ENCODE measurements at places on chromosomes 3 and 15. TPM values are rescaled to one million over a fixed set of nuclear protein-coding genes. Genes with fewer than 3 reads are reported as not detected.
A peak's percentile ranks its signal among the peaks of the same experiment; 100 is the strongest.

DNA sequence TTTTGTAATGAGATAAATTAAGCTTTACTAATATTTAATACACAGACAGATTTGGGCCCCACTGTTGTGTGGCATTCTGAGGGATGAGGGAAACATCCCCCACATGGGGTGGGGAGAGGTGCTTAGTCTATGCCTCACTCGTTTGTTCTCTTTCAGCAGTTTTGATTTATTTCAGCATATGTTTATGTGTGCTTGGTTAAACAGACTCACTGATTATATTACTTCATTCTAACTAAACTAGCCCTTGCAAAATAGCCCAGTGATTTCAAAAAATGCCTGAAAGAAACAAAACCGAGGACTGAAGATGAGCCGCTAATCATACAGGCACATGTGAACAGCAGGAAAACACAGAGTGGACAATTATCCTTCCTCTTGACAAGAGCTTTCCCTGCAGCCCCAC lies 27.2 kb downstream of the TNFAIP8L3 start:
- H3K4me3 ChIP-seq: no peak overlapping the region
- no peaks in the 10 kb centered on the region for H3K36me3 ChIP-seq
- H3K27me3 ChIP-seq: no peaks in the 10 kb centered on the region
- H3K27ac ChIP-seq: no peak overlapping the region
- DNase-seq: no peak

DNA sequence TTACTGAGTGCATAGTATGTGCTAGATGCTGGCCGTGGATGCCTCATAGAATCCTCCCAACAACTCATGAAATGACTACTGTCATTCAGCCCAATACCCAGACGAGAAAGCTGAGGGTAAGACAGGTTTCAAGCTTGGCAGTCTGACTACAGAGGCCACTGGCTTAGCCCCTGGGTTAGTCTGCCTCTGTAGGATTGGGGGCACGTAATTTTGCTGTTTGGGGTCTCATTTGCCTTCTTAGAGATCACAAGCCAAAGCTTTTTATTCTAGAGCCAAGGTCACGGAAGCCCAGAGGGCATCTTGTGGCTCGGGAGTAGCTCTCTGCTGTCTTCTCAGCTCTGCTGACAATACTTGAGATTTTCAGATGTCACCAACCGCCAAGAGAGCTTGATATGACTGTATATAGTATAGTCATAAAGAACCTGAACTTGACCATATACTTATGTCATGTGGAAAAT lies 1.0 kb upstream of the CCR5 start:
- H3K36me3 ChIP-seq: no peaks in the 10 kb centered on the region
- no peak overlapping the region for H3K27ac ChIP-seq
- H3K4me3 ChIP-seq: peak overlapping the region; percentile 12
- H3K27me3 ChIP-seq: no peaks in the 10 kb centered on the region
- no peak for DNase-seq
- H3K4me1 ChIP-seq: peaks cover 63% of the 10 kb centered on the region

GRCh38 chr3:185540695-185541094 lies 11.7 kb downstream of the LIPH start:
- no peak overlapping the region for H3K4me3 ChIP-seq
- H3K36me3 ChIP-seq: no peaks in the 10 kb centered on the region
- no peak overlapping the region for H3K27ac ChIP-seq
- no peak for DNase-seq
- H3K27me3 ChIP-seq: no peaks in the 10 kb centered on the region

- H3K36me3 ChIP-seq: no peaks in the 10 kb centered on the region
- H3K4me1 ChIP-seq: no peaks in the 10 kb centered on the region
- DNase-seq: no peak
- no peak overlapping the region for H3K4me3 ChIP-seq
Observed at GRCh38 chr3:8524656-8525399, 23.2 kb downstream of the LMCD1 start.

GRCh38 chr15:89346516-89347231 lies 12.1 kb upstream of the POLG start:
- H3K4me3 ChIP-seq: no peak overlapping the region
- no peak overlapping the region for H3K27ac ChIP-seq
- no peaks in the 10 kb centered on the region for H3K36me3 ChIP-seq
- H3K27me3 ChIP-seq: no peaks in the 10 kb centered on the region

DNA sequence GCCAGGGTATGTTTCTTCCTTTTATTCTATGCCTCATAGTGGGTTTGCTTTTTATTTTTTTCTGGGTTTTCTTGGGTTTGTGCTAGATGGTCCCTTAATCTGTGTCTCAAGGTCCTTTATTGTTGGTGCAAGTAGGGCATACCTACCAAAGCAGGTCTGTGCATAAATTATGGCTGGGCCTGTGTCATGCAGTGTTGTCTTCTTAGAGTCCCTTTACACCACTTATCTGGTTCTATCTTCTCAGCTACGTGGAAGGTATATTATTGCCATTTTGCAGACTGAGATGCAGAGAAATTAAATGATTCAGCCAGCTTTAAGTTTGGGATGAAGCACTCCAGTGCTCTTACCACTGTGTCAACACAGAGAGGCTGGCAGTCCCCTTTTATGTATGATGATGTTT lies 293.5 kb upstream of the SOX2 start:
- no peak overlapping the region for H3K4me3 ChIP-seq
- H3K27me3 ChIP-seq: no peaks in the 10 kb centered on the region
- no peaks in the 10 kb centered on the region for H3K4me1 ChIP-seq
- no peaks in the 10 kb centered on the region for H3K36me3 ChIP-seq
- no peak overlapping the region for H3K27ac ChIP-seq

The ZDHHC19 gene
- not detected for total RNA-seq

DNA sequence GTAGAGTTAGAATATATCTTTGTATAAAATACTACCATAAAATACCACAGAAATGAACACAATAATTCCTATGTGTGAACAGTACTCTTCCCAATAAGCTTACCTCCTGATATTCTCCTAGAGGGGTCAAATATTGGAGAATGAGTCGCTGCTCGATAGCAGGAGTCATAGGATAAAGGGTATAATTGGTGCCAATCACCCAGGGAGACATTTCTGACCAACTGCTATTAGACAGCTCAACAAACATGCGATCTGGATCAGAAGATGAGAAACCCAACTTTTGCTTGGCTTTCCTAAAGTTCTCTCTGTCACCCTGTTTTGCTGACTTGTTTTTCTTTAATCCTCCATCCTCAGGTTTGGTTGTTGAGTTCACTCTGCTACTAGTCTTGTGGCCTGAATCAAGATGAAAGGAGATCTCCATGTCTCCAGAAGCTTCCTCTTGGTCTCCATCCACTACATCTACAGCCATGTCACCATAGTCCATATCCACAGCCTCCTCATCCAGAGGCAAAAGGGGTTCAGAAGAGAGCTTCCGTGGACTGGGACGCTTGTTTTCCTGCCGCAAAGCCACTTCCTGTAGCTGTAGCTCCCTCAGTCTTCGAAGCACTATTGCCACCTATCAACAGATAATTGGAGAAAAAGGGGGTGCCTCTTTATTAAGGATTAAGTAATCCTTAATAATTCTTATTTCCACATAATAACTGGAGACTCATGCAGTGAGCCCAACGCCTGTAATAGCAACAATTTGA lies 50.4 kb downstream of the RBM15B start:
- H3K27ac ChIP-seq: no peak overlapping the region
- H3K27me3 ChIP-seq: no peaks in the 10 kb centered on the region
- H3K36me3 ChIP-seq: peaks cover 9% of the 10 kb centered on the region

GRCh38 chr15:23503980-23504379 lies 56.9 kb upstream of the GOLGA6L2 start:
- no peak overlapping the region for H3K27ac ChIP-seq
- H3K4me3 ChIP-seq: no peak overlapping the region
- no peaks in the 10 kb centered on the region for H3K4me1 ChIP-seq

- no peaks in the 10 kb centered on the region for H3K36me3 ChIP-seq
- no peaks in the 10 kb centered on the region for H3K27me3 ChIP-seq
- H3K4me1 ChIP-seq: no peaks in the 10 kb centered on the region
- DNase-seq: no peak
Observed at GRCh38 chr3:157079676-157080369, 80.1 kb downstream of the CCNL1 start.

The MASP1 gene
- total RNA-seq: not detected

The THPO gene
- not detected for total RNA-seq

GRCh38 chr3:18828637-18829036 lies 319.7 kb upstream of the KCNH8 start:
- H3K27me3 ChIP-seq: no peaks in the 10 kb centered on the region
- no peak for DNase-seq
- no peak overlapping the region for H3K27ac ChIP-seq

DNA sequence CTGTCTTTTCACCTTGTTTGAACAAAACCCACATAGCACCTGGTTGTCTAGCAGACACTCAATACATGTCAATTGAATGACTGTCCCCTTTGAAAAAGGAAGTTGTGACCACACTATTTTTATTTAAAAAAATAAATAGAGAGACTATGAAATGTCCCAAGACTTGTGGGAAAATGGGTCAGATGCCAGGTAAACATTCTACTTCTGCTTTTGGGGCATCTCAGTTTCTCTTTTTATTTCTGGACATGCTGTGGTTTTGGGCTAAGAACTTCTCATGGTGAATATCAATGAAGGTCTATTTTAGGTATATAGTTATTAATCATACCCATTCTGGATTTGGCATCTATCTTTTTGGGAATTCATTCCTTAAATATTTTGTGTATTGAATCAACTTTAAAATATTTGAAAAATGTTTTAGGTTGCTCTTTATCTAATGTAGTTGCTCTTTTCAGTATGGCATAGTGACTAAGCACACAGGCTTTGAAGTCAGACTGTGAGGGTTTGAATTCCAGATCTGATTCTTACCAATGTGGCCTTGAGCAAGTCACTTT lies 4.4 kb downstream of the TMEM45A start:
- no peak for DNase-seq
- peaks cover 6% of the 10 kb centered on the region for H3K4me1 ChIP-seq
- no peaks in the 10 kb centered on the region for H3K27me3 ChIP-seq
- H3K4me3 ChIP-seq: no peak overlapping the region

The MITF gene
- 0.54 TPM for total RNA-seq

- no peaks in the 10 kb centered on the region for H3K27me3 ChIP-seq
- no peak overlapping the region for H3K27ac ChIP-seq
- no peak for DNase-seq
- no peak overlapping the region for H3K4me3 ChIP-seq
- no peaks in the 10 kb centered on the region for H3K4me1 ChIP-seq
Observed at GRCh38 chr15:41872166-41872747, 21.6 kb downstream of the SPTBN5 start.

DNA sequence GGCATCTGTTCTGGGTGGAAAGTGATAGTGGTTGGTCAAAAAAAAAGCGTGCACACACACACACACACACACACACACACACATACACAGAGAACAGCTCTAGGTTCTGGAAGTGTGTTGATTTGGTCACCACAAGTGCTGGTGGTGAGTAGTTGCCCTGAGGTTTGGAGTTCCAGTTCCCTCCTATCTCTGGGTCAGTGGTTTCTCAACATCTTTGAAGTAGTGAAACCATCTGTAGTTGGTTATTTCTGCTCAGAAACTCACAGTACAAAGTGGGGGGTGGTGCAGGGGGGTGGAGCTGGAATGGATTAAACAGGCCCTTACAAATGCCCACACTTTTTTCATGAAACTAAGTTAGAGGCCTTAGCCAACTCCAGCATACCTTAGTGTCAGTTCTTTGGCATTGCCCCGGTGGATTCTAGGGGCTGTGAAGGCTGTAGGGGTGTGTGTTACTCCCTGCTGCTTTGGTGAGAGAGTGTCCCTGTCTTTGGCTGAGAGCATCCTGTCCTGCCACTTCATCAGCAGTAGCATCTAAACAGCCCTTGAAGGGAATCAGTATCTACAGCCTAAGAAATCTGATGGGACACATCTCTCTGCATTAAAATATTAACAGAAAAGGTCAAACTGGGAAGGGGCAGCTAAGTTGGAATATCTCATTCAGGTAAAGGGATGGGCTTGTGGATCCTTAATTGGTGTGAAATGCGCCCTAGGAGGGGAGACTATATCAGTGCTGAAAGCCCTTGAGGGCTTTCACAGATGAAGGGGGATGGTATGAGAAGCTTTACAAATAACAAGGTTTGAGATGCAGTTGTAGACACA lies 20.6 kb downstream of the SMAD3 start:
- H3K4me1 ChIP-seq: peaks cover 91% of the 10 kb centered on the region
- H3K27ac ChIP-seq: no peak overlapping the region
- peak overlapping the region; percentile 14 for H3K4me3 ChIP-seq
- H3K36me3 ChIP-seq: no peaks in the 10 kb centered on the region

The LXN gene
- total RNA-seq: 4.3 TPM

DNA sequence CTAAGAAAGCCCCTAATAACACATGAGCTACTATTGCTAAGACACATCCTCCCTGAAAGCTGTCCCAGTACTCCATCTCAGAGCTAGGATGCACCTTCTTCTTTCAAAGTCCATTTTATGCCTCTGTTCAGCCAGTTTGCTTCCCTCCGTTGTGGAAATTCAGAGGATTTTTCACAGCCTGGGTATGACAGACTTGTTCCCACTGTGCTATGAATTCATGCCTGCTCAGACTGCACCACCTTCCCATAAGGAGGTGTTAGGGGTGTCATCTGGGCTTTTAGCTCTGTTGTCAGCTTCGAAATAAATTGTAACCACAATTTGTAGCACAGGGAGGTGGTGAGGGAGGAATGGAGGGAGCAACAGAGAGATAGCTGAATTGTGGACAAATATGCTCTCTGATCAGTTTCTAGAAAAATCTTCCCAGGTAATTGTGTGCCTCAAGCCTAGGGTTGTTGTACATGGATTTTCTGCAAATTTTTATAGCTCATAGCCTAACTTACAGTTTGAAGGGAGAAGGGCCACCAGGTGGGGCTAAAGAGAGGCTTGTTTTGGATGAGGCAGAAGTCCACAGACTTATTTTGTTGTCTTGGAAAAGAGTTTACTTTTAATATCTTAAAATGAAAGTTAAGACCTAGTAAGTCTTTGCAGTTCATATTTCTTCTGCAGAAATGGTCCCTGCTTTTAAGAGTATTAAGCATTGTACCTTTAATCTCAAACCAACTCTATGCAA lies 462.0 kb downstream of the PDCD6IP start:
- no peak for DNase-seq
- no peak overlapping the region for H3K27ac ChIP-seq
- H3K4me3 ChIP-seq: no peak overlapping the region

DNA sequence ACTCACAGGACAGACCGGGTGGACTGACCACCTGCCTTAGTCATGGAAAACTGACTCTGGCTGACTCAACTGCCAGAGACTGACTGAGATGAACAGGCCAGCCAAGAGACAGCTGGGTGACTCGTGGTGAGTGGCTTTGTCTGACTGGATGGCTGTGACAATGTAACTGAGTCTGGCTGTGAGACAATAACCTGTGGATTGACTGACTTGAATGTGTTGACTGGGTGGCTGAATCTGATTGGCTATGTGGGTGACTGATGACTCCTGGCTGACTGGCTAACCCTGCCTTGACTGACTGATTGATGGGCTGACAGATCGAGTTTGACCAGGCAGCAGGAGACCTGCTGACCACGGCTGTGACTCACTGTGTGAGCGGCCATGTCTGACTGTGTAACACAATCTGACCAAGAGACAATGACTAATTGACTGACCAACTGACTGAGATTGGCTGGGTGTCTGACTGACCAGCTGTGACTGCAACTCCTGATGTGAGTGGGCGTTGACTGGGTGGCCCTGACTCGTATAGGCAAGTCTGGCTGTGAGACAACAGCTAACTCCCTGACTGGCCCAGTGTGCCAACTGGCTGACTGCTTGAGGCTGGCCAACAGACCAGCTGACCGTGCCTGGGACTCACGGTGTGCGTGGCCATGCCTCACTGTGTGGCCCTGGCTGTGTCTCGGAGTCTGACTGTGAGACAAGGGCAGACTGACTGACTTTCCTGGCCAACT lies 509.1 kb downstream of the SHQ1 start:
- H3K27ac ChIP-seq: no peak overlapping the region
- H3K36me3 ChIP-seq: no peaks in the 10 kb centered on the region
- no peak for DNase-seq
- H3K4me3 ChIP-seq: no peak overlapping the region
- no peaks in the 10 kb centered on the region for H3K27me3 ChIP-seq

All from naive thymus-derived CD4-positive, alpha-beta T cell (primary cell).